ENCODE measurements at places on chromosomes 13 and 19.

GRCh38 chr13:20227730-20228129 is 4.4 kb downstream of the GJB6 start:
- no peak for DNase-seq

DNA sequence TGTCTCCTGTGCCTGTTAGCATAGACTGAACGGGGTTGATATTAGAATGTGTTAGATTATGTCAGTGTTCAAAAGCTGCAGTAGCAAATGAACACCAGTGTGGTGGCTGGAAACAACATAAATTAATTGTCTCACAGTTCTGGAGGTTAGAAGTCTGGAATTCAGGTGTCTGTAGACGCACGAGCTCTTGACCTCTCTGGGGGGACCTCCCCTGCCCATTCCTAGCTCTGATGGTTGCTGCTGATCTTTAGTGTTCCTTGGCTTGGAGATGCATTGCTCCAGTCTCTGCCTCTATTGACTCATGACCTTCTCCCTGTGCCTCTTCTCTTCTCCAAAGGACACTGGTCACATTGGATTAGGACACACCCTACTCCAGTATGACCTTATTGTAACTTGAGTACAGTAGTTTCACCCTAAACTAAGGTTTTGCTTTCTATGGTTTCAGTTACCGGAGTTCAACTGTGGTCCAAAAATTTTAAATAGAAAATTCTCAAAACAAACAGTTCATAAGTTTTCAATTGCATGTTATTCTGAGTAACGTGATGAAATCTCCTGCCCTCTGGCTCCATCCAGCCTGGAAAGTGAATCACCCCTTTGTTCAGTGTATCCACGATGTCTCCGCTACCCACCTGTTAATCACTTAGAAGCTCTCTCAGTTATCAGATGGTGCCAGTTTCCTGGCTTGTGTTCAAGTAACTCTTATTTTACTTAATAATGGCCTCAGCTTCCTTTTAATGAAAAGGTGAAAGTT is 273.2 kb downstream of the MYO16 start:
- no peak for DNase-seq

- DNase-seq, result no peak
Measured at GRCh38 chr13:113005076-113005865, 36.3 kb downstream of the MCF2L start.

GRCh38 chr19:2083174-2083854 is 12.8 kb downstream of the MOB3A start:
- no peak for DNase-seq

GRCh38 chr13:52723181-52723580 is 16.4 kb downstream of the CNMD start:
- no peak for DNase-seq

GRCh38 chr13:26943748-26944147 is 183.2 kb upstream of the GPR12 start:
- DNase-seq, result no peak

GRCh38 chr13:91986761-91987483 is 588.5 kb downstream of the GPC5 start:
- DNase-seq, result no peak

- no peak for DNase-seq
Measured at GRCh38 chr13:43981091-43981490, 101.4 kb downstream of the LACC1 start.

GRCh38 chr13:108961542-108962125 is 332.2 kb downstream of the MYO16 start:
- DNase-seq, result no peak

DNA sequence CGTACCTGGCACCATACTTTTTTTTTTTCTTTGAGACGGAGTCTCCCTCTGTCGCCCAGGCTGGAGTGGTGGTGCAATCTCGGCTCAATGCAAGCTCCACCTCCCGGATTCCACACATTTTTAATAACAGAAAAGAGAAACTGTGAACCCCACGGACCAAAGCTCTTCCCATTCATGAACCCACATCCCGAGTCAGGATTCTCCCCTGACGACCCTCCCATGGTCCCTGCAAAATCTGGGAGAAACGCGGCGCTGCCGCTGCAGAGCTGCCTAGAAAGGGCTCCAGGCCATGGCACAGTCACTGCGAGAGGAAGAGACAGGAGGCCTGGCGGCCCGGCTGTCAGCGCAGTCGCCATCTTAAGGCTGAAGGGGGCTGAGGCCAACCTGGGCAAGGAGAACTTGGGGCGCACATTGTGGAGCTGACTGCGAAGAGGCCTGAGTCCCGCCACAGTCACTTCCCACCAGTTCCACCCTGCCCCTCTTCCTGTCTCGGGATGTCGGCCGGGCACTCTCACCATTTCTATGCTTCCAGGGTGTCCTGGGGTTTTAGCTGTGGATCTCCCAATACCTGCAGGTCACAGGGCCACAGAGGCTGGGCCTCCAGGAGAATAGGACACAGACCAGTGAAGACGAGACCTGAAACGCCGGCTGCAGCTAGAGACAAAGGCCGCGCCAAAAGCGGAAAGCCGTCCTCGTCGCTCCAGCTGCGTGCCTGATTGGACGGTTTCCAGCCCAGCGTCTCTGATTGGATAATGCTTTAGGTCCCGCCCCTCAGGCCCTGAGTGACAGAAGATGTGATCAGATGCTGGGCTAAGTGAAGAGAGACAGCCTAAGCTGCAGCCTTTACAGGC is 71.0 kb downstream of the ZNF486 start:
- DNase-seq, result peak; percentile 89

GRCh38 chr19:45234089-45234869 is 10.9 kb downstream of the EXOC3L2 start:
- no peak for DNase-seq

Data from stimulated activated CD4-positive, alpha-beta T cell treated with anti-CD3 and anti-CD28 coated beads, TNF-alpha, amount 100 ng/mL, for 24 hours (primary cell).